SW480 (cell line): ENCODE measurements at places on chromosomes 6 and 20.

DNA sequence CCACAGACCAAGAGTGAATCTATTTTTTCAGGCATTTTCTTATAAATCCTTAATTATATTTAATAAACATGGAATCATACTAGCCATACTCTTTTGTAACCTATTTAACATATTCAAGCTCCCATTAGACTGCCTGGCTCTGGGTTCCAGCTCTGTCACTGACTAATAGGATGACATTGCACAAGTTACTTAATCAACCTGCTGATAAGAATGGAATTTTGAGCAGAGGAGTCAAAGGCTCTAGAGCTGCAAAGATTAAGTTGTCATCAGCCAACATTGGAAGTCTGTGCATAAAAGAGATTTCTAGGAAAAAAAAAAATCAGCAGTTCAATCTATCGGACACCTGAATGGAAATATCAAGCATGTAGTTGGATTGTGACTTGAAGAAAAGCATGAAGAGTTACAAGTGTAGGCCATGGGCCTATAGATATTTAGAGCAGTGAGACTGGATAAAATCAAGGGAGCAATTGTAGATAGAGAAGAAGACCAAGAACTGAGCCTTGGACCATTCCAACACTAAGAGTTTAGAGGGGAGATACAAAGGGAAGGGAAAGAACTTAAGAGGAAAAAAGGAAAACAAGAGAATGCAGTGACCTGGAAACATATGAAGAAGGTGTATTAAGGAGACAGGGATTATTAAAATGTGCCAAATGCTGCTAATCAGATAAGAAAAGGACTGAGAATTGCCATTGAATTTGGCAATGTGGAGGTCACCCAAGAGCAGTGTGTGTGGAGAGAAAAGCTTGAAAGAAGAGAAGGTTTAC is 11.0 kb upstream of the HINT3 start:
- DNase-seq: no peak

DNA sequence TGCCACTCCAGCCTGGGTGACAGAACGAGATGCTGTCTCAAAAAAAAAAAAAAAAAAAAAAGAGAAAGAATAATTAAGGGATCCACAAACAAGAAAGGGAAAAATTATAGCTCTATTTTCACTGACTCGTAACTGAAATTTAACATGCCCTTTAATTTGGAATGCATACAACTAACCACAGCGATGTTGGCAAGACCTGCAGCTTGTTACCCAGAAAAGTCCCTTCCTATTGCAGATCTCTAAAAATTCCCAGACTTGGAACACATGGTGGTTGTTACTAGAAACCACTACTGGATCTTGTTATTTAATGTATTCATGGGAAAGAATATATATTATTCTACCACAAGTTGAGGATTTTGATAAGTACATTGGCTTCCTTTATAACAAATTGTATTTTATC is 27.8 kb upstream of the SMIM28 start:
- no peak for DNase-seq

- DNase-seq: no peak
Observed at GRCh38 chr6:20705741-20706140, 171.5 kb downstream of the CDKAL1 start.

DNA sequence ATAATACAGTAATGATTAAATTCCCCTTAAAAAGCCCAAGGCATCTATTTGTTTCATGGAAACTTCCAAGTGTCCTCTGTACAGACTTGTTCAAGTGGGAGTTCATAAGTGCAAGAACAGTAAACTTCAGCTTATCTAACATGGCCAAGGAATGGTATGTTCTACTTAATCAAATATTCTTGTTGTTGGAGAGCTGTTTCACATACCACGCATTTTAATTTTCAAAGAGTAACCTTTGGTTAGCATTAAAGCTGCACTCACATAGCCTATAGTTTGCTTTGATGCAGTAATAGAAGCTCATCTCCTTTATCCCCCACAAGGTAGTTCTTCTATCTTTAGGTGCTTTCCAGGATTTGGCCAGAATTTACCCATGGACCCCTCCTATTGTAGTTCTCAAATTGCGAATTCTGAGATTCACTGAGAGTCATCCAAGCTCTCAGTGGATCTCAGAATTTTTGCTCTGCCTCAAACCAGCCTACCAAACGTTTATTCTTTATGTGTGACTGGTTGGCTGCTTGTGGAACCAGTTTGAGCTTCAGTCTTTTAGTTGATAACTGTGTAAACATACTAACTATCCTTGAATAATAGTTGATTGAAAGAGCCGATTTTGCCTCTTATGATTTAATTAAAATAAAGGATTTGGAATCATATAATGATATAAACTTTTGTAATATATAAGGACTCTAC is 668.0 kb upstream of the FLRT3 start:
- no peak for DNase-seq

- DNase-seq: no peak
Observed at GRCh38 chr6:139338795-139339194, 35.7 kb downstream of the CITED2 start.
